ENCODE measurements at places on chromosomes 1 and 21. TPM values are rescaled to one million over a fixed set of nuclear protein-coding genes. Genes with fewer than 3 reads are reported as not detected.
A peak's percentile ranks its signal among the peaks of the same experiment; 100 is the strongest.

The CD5L gene
- total RNA-seq: 0.22 TPM

The ZSWIM5 gene
- 10.1 TPM for total RNA-seq

The SHE gene
- 7.7 TPM for total RNA-seq

The TMEM61 gene
- 8.5 TPM for total RNA-seq

DNA sequence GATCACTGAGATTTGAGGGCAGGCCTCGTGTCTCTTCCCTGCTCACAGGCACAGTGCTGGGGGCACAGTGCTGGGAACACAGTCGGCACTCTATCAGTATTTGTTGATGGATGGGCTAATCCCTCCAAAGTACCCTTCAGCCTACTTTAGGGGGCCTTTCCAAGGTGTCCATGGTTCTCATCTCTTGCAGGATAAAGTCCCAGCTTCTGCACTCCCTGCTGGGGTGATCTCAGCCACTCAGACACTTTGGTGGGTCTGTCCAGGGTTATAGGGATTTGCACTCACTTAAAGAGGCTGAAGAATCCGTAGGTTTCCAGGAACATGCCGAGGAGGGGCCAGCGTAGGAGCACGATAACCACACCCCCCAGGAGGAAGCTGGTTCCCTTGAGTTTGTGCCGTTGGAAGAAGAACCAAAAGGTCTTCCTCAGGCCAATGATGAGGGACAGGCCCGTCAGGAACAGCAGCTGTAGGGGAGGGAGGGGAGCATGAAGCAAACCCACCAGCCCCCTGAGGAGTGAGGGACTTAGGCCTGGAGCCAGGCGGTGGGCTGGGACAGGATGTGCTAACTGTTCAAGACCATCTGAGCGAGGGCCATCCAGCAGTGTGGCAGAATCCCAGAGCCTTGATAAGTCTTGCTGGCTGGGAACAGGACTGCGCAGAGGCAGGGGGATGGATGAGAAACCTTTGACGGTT lies 5.2 kb upstream of the KISS1 start:
- no peak for DNase-seq

DNA sequence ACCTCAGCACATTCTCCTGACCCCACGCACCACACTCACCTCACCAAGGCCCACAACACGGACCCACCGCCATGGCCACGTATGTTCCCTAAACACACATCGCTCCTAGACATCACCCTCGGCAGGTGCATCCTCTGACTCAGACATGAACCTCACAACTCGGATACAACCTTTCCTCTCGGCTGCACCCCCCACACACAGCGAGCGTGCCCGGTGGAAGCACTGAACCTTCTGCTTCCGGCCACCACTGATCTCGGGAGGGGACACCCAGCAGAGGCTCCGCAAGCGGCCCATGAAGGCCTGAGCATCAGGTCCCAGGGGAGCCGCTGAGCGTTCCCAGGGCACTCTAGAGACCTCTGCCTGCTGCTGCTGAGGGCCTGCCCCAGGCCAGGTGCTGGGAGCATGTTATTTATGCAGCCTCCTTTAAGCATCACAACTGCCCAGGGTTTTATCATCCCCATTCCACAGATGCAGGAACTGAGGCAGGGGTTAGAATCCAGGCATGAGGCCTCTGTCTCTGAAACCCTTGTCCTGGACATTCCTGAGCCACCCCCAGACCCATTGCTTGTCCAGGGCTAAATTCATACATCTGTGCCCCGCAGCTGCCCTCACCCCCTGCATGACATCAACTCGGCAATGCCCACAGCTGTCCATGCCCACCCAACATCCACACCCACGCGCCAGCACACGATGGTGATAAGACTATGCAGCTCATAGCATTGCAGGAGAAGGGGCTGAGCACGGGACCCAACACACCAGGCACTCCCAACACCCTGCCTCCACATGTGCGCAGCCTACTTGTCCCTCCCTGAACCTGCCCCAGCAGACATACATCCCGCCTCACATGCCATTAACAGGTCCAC lies 27.0 kb downstream of the SDC3 start:
- no peak for DNase-seq

GRCh38 chr1:174344162-174344561 lies 103.6 kb upstream of the GPR52 start:
- no peak for DNase-seq

DNA sequence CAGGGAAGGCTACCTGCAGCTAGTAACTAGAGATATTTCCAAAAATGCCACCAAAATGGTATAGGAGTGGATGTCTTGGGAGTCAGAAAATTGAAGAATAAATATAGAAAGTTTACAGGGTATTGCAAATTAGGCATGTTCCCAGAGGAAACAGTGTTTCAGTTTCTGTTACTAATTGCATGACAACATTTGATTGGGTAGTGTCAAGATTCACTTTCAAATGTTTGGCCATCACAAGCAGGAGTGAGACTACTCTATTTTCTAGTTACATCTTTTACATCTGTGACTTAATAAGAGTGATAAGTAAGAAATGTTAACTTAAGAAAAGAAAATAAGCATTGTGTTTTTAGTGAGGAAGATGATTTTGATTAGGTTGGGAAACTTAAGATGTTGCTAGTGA lies 30.2 kb downstream of the AMY1C start:
- DNase-seq: no peak

- no peak for DNase-seq
Observed at GRCh38 chr1:224563666-224564065, 52.5 kb upstream of the CNIH3 start.

- peak; percentile 14 for DNase-seq
Observed at GRCh38 chr21:42578761-42579415, 65.2 kb downstream of the SLC37A1 start.

- DNase-seq: no peak
Observed at GRCh38 chr1:159090286-159091179, 14.0 kb upstream of the AIM2 start.

All from mucosa of descending colon (tissue), 3 donors.